Hair follicle dermal papilla cell (primary cell): ENCODE measurements at places on chromosomes 6 and 20. TPM values are rescaled to one million over a fixed set of nuclear protein-coding genes. Genes with fewer than 3 reads are reported as not detected.

MUC22 gene
- total RNA-seq = not detected in 2 replicates

ATRN gene
- total RNA-seq = 39.3 and 47.5 TPM in 2 replicates

C6orf118 gene
- not detected in 2 replicates for total RNA-seq

CAP2 gene
- total RNA-seq = 1.9 and 10.5 TPM in 2 replicates
